ENCODE measurements at places on chromosomes 1 and 21.

- no peak for DNase-seq
Observed at GRCh38 chr1:24964811-24965570, 34.9 kb upstream of the RUNX3 start.

DNA sequence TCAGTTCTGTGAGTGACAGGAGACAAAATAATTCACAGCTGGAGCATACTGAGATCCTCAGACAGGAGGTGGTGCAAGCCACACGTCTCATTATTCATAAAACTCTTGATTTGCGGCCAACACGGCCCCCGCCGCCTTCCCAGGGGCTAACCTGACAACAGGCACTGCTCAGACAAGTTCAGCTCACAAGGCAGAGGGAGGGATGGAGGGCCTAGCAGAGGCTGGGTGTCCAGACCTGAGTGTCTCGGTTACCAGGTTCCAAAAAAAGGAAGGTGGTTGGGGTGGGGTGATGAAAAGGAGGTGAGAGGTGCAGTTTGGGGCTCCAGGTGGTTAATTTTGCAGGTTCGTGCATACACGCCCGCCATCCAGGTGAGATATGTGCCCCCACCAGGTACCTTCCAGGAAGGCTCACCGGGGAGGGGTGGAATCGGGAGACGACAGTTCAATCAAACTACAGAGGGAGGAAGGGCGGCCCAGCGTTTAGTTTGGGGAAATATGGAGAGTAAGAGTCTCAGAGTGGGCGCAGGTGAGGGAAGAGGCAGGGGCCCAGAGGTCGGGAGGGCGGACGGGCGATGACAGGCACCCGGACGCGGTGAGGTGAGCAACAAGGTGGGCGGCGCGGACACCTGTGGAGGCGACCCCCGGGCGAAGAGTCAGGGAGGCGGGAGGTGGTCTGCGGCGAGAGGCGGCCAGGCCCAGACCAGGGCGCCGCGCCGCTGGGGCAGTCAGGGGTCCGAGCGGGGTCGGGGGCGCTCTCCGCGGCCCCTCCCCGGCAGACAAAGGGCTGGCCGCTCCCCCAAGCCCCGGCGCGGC, 629 bp downstream of the CTNNBIP1 start:
- no peak for DNase-seq

GRCh38 chr21:15853126-15853525, 123.3 kb downstream of the USP25 start:
- no peak for DNase-seq

- no peak for DNase-seq
Observed at GRCh38 chr21:29546071-29546470, 247.3 kb downstream of the BACH1 start.

GRCh38 chr1:115988953-115989352, 12.6 kb downstream of the SLC22A15 start:
- DNase-seq = no peak

GRCh38 chr1:61184040-61184713, 101.8 kb downstream of the NFIA start:
- DNase-seq = no peak

DNA sequence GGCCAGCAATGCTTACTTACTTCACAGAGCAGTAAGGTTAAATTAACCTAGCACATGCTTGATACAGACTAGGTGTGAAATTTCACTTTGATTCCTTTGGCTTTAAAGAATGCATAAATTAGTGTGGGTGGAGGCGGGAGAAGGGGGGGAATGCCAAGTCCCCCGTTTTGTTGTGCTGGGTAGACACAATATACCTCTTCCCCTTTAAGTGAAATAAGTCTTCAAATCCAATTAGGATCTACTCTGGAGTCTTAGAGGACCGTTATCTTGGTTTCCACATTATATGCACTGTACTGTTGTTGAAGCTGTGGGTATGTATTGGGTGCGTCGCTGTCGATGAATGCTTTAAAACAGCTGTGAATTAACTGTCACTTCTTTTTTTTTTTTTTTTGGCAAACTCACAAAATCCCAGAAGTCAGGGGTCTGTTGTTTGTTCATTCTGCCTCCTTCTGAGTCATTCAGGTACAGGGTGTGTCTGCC, 1.6 kb upstream of the S1PR1 start:
- no peak for DNase-seq

DNA sequence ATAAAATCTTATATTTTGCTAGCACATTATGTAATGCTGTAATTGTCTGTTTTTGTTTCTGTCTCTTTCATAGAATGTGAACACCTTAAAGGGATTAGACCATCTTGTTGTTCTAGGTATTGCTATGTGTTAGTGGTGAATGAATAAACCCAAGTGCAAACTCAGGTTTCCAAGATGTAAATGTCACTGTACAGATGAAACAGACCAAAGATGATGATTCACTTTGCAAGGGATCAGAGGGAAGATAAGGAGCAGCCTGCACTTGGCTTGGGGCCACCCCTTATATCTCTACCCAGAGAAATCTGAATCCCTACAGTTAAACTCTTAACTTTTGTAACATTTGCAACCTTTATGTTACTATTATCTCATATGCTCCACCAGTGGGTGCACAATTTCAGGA, 25.4 kb downstream of the UROD start:
- DNase-seq = no peak

DNA sequence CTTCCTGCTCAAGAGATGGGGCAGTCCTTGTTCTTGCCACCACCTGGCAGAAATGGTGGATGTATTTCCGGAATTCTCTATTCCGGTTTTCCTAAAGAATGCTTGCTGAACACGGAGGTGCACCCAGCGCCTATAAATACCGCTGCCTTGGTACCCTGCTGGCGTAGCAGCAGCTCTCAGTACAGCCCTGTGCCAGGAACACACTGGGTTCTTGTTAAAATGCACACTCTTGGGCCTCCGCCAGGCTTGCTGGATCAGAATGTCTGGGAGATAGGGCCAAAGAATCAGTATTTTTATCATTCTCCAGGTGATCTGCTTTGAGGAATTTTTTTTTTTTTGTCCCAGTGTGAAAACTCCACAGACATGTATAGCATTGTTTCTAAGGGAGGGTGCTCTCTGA, 54.2 kb downstream of the IGSF5 start:
- no peak for DNase-seq

DNA sequence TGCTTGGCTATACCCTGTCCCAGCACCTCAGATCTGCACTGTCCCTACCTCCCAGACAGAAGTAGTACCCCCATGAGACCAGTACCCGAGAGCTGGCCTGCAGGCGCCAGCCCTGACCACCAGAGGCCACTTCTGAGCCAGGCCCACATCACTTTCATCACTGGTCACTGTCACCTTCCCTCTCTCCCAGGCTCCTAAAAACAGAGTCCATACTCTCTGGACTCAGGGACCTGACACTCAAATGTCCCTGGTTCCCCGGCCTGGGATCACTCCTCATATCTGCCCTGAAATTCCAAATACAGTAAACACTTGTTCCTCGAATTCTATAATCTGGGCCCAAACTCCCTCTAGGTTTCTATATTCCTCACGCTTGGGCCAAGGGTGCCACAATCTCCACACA, 18.7 kb downstream of the TMEM53 start:
- no peak for DNase-seq

DNA sequence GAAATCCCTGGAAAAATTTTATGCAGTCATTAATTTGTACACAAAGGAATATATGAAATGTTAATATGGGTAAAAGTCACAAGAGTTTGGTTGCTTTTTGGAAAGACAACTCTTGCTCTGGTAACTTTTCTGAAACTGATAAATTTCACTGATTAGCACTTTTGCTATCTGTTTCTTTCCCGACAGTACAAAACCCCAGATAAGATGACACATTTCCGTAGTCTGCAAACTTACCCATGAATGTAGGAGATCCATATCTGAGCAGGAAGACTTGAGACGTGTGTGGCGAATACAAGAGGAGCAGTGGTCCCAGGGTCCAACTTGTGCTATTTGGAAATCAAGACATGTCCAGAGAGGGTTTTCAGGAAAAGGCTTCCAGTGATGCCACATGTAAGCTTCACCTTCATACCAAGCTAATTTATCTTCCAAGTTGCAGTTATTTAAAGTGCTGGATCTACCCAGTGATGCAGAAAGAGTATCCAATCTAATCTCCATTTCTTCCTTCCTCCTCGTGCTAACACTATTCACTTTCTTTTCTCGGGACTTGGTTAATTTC, 35.9 kb upstream of the SAMSN1 start:
- DNase-seq = no peak

DNA sequence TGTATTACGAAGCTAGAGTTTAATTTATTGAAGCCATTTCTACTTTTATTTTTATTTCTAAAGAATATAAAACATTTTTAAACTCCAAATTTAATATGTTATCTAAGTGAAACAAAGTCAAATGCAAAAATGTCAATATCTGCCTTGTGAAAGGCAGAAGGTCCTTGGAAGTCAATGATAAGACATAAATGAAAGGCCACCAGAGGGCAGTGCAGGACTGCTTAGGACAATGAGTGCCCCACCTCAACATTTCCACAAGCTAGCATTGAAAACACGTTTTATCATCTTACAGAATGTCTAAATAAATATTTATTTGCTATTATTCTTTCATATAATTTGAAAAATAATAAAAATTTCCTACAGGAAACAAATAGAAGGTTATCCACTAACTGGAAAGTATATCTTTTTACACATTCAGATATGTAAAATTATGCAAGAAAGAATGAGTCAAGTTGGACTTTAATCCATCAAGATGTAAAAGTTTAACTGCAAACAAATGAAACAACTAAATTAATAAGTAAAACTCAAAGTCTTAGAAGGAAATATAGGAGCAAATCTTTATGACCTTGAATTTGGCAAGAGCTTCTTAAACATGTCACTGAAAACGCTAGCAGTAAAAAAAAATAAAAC, 140.1 kb upstream of the FMN2 start:
- peak; percentile 36 for DNase-seq

GRCh38 chr1:116775116-116775752, 21.0 kb downstream of the CD2 start:
- no peak for DNase-seq

- DNase-seq = no peak
Observed at GRCh38 chr1:184510110-184510509, 123.3 kb downstream of the C1orf21 start.

DNA sequence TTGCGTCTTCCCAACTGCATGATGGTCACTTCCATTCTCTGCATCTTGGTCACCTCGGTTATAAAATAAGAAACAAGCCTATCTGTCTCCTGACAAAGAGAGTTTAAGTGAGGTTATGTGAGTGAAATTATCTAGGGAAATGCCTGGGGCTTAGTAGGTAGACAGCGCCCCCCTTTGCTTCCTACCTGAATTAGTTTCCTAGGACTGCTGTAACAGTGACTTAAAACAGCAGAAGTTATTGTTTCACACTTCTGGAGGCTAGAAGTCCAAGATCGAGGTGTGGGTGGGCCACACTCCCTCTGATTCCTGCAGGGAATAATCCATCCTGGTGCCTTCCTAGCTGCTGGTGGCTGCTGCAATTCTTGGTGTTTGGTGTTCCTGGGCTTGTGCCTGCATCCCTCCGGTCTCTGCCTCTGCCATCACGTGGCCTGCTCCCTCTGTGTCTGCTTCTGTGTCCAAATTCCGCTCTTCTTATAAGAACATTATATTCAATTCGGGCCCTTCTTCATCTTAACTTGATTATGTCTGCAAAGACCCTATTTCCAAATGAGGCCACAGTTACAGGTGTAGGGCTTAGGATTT, 92.6 kb downstream of the IGSF21 start:
- no peak for DNase-seq

- no peak for DNase-seq
Observed at GRCh38 chr1:32635508-32636277, 14.7 kb downstream of the ZBTB8OS start.

DNA sequence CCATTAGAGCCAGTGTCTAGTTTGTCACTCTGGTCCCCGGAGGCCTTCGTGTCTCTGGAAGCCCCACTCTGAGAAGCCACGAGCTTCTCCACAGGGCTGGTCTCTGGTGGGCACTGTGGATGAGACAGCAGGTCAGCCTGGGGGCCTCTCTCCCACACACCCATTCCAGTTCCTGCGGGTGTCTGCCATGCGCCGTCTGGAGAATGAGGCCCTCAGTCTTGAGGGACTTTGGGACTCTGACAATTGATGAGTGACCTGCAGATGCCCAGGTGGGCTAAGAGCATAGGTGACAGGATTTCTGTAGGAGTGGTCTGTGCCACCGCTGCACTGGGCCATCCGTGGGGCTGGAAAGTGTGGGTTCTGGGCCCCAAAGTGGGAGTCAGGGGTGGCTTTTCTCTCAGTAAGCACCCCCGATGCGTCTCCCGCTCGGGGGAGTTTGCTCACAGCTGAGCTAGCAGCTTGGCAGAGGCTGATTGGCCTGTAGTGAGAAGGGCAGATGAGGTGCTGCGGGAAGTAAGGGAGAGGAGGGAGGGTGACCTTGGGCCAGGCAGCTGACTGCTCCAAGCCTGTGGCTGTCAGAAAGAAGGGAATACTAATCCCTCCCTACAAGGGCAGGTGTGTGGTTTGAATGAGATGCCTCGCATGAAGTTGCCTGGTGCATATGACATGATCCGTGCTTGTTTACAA, 26.4 kb downstream of the LHX4 start:
- DNase-seq = no peak

DNA sequence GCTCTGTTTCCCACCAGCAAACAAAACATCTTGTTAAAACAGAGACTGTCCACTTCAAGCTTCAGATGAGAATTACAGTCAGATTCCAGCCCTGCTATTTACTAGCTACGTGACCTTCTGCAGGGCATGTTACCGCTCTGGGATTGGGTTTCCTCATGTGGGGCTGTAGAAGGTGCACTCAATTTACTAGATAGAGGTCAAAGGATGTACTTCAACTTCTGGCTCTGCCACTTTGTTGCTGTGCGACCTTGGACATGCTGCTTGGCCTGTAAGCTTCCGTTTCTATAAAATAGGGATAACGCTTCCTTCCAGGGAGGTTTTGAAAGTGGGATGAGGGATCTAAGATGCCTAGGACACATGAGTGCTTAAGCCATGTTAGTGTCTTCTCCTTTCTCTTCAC, 46.0 kb upstream of the LRIG2 start:
- no peak for DNase-seq

- no peak for DNase-seq
Observed at GRCh38 chr1:243247901-243248300, 7.2 kb downstream of the CEP170 start.

DNA sequence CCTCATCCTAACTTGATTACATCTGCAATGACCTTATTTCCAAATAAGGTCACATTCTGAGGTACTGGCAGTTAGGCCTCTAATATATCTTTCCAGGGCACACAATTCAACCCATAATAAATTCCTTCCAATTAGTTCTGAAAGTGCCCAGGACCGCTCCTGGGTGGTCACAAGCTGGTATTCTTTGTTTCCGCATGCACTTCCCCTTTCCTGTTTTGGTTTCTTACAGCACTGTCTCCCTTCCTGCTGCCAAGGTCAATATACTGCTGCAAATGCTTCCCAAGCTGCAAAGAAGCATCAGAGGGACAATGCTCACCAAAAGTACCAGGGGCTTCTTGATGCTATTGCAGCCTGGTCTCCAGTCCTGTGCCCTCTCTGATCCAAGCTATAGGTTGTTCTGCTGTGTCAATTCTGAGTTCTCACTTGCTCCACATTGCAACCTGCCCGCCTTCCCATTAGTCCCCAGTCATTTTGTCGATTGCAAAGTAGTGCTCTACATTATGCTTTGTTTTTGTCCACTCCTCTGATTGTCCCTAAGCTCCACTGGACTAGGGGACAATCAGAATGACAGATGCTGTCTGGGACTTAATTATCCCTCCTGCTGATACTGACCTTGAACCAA, 13.9 kb upstream of the XPR1 start:
- no peak for DNase-seq

All from RCC 7860 (cell line).